ENCODE measurements at places on chromosomes 5 and 9.

- no peak for DNase-seq
These were observed 21.9 kb upstream of the NSMF start for GRCh38 chr9:137480686-137481683.

- no peak for DNase-seq
These were observed 92.2 kb downstream of the APBA1 start for GRCh38 chr9:69579760-69580581.

GRCh38 chr9:137224830-137225694 lies at the start of gene CYSRT1:
CYSRT1 (plus strand) TSS chr9:137225174; CDS start chr9:137225622, 448 bp downstream.
- no peak for DNase-seq

- no peak for DNase-seq
These were observed 650 bp downstream of the ELP1 start for GRCh38 chr9:108933231-108933717.

- DNase-seq, result no peak
These were observed 118.7 kb downstream of the TENT4A start for GRCh38 chr5:6831678-6832671.

DNA sequence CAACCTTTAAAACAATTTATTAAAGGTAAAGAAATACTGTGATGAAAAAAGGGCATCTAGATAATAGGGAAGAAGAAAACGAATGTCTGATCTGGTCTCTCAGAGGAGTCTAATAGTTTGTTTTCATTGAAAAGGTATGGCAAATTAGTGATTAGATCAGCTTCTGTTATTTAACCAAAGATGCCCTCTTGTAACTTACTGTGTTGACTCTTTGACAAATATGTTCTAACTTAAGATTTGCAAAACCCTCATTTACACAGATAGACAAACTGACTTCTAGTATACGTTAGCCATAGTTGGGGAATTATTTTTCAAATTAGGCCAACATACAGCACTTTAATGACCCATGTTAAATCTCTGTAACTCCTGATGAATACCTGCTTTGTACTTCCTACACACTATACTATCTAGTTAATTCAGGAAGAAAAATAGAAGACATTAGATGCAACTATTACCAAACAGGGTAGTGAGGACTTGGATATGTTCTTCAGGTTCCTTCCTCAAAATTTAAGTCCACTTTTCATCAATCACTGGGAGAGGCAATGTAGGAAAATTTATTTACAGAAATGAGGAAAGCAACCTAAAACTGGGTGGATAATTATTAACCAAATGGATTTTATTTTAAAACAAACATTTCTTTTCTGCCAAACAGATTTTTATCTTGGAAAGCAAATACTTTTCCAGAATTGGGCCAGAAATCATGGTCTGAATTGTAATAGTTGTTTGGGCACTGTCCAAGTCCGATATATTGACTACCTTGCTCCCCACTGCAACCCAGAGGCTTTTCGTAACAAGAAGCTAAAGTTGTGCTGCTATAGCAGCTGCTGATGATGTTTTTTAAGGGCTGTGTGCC lies 66.4 kb upstream of the PPP2R2B start:
- no peak for DNase-seq

- no peak for DNase-seq
These were observed 67.1 kb upstream of the RIOK2 start for GRCh38 chr5:97250113-97250512.

DNA sequence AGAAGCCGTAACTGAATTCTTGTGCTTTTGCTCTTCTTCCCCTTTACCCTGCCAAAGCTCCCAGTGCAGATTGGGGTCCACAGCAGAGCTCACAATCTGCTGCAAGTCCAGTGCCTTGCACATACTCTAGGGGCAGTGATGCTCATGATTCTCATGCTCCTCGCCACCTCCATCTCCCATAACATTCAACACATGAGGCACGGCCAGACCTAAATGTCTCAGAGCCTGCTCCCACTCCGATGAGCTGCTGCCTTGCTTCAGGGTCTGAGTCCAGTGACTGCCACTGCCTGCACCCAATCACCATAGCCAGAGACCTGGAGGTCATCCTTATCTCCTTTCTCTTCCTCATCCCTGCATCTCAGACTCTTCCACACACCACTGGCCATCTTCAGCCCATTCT lies 10.5 kb downstream of the CSF1R start:
- no peak for DNase-seq

- no peak for DNase-seq
These were observed 3.4 kb downstream of the MYMK start for GRCh38 chr9:133521122-133522072.

GRCh38 chr5:127801751-127802476 lies 98.7 kb downstream of the CCDC192 start:
- no peak for DNase-seq

DNA sequence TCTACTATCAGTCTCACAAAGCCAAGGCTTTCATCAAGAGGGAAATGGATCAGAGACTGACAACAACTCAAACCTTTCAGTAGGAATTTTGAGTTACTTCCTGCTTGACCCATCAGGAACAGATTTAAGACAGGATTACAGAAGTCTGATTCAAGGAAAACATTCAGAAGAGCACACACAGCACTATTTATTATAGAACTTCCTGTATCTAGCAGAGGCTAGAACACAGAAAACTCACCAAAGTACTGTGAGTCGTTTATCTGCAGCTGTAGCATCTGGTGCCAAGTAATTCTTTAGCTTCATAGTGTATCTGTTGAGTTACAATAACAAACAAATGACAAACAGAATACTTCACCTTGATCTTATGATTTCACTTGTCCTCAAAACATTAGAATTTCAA lies 13.8 kb downstream of the LEAP2 start:
- DNase-seq, result no peak

GRCh38 chr9:94638335-94639060 lies 820 bp downstream of the FBP1 start:
- no peak for DNase-seq

DNA sequence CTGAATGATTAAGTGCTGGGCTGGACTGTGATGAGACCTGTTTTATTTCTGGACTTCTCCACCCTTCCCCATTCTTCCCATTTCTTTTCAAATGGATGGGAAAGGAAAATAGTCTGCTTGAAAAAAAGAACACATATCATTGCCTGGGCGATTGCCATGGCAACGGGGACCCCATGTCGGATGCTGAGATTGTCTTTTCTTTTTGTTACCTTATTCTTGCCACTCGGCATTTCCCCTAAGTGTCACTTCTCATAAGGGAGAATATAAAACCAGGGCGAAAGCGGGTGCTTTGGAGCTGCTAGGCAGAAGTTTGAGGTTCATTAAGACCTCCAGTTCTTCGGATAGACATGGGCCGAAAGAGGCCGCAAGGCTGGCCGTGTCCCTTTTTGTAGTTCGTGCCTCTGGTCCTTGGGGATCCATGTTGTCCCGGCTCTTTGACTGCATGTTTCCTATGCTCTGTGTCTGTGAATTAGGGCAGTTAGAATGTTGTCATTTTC lies 763 bp downstream of the FGD3 start:
- DNase-seq, result no peak

DNA sequence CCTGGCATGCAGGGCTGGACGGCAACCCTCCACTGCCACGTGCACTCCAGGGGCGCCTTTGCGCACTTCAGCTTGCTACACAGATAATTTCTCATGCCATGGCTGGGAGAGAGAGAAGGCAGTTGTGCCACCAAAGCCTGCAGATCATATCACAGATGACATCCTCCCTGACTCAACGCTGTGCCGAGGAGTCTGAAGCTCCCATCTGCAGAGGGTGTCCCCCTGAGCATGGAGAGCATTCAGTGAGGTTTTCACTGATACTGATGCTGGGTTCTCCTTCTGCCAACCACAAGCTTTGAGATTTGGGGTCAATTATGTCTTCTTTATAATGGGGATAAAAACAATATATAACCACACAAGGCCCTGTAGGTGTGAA lies 607.4 kb upstream of the ADAMTS16 start:
- no peak for DNase-seq

DNA sequence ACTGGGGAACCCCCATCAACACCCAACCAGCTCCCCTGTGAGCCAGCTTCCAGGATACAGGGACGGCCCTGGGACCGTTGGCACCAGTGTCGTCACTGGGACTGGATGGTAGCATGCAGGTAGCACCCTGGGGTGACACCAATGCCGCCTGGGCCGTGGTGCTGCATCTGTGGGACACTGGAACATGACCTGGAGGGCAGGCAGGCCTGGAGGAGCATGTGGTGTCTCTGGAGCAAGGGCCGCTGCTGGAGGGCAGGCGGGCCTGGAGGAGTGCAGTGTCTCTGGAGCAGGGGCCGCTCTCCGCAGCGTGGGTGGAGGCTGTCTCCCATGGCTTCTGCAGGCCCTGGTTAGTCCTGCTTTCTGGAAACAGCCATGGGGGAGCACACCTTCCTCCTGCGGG lies 13.1 kb downstream of the LPCAT1 start:
- DNase-seq, result peak; percentile 0

DNA sequence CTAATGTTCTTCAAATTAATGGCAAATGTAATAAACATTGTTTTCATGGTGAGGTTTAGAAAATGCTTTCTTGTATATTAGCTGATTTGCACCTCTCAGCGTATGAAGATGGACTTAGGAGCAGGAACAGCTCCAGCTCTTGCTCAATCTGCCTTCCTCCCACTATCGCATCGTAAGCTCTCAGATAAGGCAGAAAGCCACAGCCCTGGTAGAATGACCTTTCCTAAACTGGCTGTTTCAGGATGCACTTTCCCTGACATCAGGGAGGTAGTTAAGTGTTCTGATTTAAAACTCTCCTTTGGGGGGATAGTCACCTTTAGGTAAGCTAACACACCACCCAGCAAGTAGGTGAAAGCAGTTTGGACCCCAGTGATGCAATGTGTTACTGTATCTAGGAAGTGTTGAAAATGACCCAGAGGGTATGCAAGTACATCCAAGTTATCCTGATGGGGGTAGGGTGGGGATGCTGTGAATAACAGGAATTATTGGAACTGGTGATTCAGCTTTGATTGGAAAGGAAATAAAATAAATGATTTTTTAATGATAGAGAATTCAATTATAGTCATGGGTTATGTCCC lies 72.3 kb downstream of the LMNB1 start:
- DNase-seq, result no peak

DNA sequence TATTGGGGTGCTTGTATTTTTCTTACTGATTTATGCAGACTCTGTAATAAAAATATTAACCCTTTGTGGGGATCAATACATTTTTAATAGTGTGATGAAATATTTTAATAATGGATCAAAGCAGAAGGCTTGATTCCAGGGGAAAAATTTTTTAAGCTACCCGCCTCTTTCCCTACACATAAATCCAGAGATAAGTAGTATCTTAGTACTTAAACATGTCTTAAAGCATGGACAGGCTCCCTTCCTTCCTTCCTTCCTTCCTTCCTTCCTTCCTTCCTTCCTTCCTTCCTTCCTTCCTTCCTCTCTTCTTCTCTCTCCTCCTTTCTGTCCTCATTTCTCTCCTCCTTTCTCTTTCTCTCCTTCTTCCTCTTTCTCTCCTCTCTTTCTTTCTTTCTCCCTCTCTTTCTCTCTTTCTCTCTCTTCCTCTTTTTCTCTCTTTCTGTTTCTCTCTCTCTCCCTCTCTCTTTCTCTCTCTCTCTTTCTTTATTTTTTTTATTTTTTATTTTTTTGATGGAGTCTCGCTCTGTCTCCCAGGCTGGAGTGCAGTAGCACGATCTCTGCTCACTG lies 78.0 kb upstream of the SPRY4 start:
- DNase-seq, result no peak

GRCh38 chr5:2779459-2779858 lies 28.0 kb upstream of the IRX2 start:
- no peak for DNase-seq

DNA sequence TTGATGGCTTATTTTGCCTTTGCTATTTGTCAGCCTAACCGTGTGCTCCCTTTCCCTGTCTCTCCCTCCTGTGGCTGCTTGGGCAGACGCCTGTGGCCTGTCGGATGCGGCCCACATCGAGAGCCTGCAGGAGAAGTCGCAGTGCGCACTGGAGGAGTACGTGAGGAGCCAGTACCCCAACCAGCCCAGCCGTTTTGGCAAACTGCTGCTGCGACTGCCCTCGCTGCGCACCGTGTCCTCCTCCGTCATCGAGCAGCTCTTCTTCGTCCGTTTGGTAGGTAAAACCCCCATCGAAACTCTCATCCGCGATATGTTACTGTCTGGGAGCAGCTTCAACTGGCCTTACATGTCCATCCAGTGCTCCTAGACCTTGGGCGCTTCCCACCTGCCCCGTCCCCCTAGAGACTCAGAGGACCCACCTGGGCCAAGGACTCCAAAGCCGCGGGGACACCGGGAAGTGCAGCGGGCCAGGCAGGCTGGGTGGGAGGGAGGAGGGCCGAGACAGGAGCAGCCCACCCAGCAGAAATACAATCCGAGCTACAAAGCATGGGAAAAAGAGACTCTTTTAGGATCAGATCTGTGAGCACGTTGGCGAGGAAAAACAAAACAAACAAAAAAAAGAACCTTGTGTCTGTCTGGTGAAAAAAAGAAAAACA lies 10.6 kb downstream of the NR2F1 start:
- DNase-seq, result no peak

GRCh38 chr9:120944434-120944843 lies 17.8 kb upstream of the TRAF1 start:
- no peak for DNase-seq

DNA sequence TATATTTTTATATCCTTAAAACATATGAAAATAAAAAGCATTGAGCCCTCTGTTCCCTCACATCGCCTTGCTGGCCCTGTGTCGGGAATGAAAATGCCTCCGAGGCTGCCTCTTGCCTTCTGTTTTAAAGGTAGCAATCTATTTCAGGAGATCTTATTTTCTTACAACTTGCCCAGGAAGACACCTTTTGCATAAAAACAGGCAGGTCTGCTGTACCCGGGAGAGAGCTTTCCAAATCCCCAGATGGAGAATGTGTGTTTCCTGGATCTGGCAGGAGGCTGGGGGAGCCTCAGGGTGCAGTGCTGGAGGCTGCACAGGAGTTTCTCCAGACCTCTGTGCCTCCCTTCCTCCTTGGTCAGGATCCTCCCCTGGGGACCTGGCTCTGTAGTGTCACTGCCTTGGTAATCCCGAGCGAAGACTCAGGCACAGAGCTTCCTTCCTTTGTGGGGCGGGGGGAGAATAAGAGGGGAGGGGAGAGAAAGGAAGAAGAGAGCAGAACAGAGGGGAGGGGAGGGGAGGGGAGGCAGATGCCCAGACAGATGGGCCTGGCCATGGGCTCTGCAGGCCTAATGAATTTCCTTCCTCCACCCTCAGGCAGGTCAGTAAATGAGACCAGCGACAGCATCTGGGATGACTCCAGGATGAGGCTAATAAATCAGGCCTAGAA lies 104.0 kb upstream of the BOD1 start:
- DNase-seq, result no peak

DNA sequence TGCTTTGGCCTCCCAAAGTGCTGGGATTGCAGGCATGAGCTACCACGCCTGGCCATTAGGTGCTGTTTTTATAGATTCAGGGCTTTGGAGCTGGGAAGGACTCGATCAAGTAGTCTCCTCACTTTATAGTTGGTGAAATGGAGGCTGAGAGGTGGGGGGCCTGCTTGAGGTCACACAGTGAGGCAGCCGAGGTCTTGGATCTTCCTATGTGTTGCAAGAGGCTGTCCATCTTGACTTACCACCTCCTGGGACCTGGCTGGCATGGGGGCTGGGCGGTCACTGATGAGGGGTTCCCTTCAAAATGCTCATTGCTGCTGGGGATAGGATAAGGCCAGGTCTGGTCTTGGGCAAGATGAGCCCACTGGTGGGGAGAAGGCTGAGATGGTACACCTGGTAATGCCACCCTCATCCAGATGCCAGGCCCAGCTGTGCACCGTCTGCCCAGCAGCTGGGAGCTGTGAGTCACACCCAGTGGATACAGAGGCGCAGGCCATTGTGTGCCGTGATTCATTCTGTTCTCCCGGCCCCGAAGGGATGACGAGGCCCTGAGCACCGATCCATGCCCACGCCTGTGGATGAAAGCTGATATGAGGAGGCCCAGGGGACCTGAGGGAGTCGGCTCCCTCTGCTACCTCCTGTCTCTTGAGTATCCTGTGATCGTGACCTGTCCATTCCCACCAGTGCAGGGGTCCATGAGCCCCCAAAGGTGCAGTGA lies 10.5 kb upstream of the NDST1 start:
- DNase-seq, result no peak

GRCh38 chr5:86806206-86806605 lies 188.5 kb downstream of the COX7C start:
- DNase-seq, result no peak

Data from CD4-positive, alpha-beta T cell treated with Interleukin-17A for 4 hours (primary cell).